ENCODE measurements at places on chromosomes 6 and 20.
A peak's percentile ranks its signal among the peaks of the same experiment; 100 is the strongest.

DNA sequence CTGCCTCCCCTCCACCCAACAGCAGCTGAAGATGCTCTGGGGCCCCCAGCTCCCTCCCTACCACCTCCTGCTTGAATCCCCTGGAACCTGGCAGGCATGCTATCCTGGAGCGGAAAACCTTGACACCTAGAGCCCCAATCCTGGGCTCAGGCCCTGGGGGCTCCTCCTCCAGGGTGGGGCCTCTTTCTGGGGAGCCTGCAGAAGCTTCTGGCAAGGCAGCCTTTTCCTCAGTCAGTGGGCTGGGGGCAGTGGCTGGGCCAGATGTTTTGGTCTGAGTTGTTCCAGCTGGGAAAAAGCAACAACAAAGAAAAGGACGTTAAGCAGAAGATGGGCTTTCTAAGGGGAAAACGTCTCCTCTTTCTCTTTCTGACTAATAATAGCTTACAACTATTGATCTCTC, 21.1 kb downstream of the KIAA1755 start:
- no peak for DNase-seq

DNA sequence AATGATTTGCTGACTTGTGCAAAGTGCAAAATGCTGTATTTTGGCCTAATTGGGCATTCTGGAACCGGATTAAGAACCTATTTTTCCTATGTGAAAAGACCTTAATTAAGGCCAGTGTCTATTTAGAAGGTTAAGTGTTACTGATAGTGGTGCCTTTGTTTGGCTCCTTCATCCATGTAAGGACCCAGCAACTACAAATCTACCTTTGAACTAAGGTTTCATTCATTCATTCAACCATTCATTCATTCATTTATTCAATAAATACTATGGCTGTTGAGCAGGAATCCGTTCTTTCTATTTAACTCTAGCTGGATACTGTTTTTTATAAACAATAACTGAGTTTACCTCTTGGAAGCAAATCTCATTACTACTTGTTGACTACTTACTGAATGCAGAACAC, 33.6 kb downstream of the MAPK14 start:
- DNase-seq = no peak

DNA sequence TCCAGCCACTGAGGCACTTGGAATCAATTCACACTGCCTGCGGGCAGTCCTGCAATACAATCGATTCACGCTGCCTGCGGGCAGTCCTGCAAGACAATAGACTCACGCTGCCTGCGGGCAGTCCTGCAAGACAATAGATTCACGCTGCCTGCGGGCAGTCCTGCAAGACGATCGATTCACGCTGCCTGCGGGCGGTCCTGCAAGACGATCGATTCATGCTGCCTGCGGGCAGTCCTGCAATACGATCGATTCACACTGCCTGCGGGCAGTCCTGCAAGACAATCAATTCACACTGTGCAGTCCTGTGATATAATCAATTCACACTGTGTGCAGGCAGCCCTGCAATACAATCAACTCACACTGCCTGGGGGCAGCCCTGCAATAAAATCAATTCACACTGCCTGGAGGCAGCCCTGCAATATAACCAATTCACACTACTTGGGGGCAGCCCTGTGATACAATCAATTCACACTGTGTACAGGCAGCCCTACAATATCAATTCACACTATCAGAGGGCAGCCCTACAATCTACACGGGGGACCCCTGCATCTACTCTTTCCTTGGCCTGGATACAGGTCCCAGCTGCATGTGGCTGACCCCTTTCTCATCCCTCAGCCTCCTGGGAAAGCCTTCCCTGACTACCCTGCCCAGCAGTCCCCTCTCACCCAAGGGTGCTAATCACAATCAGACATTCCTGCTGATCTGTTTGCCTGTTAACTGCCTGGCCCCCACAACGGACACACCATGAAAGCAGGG, 10.4 kb downstream of the TAF4 start:
- no peak for DNase-seq

DNA sequence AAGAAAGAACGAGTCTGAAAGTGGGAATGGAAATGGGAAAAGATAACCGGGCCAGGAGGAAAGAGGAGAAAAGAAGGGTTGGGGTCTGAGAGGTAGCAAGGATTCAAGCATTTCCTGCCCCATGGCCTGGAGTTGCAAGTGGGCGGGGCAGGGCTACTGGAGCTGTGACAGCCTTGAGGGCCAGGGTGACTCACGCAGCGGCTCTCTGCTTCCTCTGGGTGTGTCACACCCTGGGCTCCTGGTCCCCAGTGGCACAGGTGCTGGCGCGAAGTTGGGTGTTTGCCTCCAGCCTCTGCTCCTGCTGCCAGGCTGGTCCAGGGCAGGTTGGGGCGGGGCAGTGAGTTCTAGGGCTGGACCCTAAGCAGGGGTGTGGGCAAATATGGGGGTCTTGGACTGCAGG, 3.3 kb upstream of the ULBP3 start:
- DNase-seq = peak; percentile 39

DNA sequence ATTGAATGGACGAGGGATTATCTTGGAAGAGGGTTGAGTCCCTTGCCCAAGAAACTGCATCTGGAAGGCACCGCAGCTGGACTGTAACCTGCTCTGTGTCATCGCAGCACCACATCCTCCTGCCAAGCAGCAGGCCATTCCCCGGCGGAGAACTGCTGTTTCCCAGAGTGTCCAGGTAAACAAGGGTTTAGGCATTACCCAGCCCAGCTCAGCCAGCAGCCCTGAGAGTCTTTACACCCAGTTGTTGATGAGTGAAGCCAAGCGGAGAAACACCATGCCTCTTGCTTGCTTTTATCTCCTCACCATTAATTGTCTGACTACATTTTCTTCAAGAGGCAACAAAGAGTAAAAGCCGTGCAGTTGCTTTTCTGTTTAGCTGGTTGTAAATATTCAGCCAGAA, 104.1 kb downstream of the CDH4 start:
- no peak for DNase-seq

DNA sequence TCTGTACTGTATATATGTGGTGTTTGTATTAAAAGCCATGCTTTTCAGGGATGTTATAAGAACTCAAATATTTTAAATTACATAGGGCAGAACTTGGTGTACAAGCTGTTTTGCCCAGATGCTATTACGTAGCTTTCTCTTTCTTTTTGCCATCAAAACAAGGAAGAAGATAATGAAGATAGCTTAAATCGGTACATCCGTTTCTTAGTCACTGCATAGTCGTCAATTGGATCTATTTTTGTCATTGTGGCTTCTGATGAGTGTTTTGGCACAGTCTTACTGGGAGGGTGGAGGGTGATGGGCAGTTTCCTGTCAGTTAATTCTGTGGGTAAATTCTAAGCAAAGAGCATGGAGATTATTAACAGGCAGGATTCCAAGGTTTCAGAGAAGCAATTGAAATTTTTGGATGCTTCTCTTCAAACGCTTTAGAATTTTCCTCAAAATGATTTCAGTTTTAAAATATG, 649.1 kb upstream of the GJE1 start:
- peak; percentile 67 for DNase-seq

- DNase-seq = no peak
Observed at GRCh38 chr20:48171626-48172356, 386.5 kb upstream of the SULF2 start.

DNA sequence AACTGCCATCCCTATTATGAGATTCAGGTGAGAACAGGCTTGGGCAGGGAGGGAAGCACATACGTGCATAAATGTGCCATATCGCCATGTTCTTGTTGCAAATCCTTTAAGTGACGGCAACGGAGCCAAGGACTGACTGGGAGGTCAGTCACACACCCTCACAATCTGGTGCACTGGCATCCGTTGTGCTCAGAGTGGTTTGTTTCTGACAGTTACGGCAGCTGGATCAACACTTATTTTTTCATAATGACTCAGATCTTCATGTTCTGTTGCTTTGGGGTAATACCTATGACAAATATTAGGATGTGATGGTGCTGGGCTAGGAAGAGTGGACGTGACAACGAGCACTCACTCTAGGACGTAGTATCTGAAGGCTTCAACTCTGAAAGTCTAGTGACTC, 56.2 kb upstream of the PREP start:
- peak; percentile 12 for DNase-seq

Data from stimulated activated CD4-positive, alpha-beta T cell treated with anti-CD3 and anti-CD28 coated beads, Interleukin-4, amount 100 ng/mL, for 24 hours (primary cell).